ENCODE measurements at places on chromosomes 11 and 22.

GRCh38 chr22:38260761-38261681, 11.8 kb downstream of the TMEM184B start:
- no peak for DNase-seq

DNA sequence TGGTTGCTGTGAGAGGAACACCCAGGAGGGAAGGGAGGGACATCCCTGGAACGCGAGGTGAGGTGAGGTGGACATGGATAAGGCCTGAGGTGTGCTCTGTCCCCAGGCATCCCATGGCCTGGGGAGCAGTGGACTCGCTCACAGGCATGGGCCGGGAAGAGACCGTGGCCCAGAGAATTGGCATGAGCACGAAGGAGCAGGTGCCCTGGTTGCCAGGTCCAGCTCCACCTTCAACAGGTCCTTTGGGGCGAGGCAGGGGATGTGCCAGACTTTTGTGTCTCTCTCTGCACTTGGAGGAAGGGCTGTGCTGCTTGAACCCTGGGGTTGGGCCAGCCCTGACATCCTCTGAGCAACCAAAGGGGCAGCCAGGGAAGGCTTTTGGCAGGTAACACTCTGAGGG, 21.5 kb downstream of the MUC6 start:
- DNase-seq, result no peak

GRCh38 chr11:19511413-19512183, 201.0 kb upstream of the NAV2 start:
- no peak for DNase-seq

- DNase-seq, result no peak
Measured at GRCh38 chr11:24705474-24705873, 208.6 kb downstream of the LUZP2 start.

DNA sequence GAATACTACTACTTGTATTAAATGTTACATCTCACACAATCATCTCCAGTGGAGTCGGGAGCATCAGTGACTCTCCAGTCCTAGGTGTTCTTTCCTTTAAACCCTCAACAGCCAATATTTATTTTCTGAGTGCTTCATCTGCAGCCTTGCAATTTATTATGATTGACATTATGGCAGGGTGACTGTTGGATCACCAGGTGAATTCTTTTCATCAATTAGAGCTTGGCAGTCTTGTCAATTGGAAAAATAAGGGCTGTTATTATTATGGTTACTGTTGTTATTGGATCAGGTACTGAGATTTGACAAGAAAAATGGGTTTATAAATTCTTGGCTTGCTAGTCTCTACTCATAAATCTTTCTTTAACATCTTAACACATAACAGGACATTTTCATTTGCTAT, 27.5 kb upstream of the HTATIP2 start:
- no peak for DNase-seq

DNA sequence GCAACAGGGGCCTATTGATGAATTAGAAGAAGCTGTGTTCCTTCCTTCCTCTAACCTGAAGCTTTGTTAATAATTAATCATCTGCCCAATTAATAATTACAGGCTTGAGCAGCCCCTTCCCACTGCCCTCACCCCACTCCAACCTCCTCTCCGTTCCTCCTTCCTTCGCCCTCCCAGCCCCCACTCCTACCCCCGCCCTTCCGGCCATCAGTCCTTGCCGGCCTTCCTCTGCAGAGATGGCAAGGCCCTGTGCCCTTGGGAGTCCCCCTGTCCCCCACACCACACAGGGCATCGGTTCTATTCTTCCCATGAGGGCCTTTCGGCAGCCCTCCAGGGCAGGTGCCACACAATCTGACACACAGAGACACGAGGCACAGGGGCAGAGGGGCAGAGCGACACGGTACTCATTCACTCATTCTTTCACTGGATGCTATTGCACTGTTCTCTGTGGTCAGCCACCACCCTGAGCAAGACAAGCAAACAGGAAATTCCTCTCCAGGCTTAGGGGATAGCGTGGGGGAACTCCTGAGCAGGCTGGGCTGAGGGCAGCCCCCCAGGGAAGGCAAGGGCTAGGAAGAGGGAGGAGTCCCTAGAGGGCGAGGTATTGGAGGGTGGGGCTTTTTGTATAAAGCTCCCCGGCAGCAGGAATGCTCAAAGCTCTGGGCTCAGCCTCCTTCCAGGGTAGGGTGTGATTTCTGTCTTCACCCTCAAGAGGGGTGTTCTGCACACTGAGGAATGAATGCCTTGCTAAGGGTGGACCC, 14.7 kb downstream of the MGAT3 start:
- no peak for DNase-seq

DNA sequence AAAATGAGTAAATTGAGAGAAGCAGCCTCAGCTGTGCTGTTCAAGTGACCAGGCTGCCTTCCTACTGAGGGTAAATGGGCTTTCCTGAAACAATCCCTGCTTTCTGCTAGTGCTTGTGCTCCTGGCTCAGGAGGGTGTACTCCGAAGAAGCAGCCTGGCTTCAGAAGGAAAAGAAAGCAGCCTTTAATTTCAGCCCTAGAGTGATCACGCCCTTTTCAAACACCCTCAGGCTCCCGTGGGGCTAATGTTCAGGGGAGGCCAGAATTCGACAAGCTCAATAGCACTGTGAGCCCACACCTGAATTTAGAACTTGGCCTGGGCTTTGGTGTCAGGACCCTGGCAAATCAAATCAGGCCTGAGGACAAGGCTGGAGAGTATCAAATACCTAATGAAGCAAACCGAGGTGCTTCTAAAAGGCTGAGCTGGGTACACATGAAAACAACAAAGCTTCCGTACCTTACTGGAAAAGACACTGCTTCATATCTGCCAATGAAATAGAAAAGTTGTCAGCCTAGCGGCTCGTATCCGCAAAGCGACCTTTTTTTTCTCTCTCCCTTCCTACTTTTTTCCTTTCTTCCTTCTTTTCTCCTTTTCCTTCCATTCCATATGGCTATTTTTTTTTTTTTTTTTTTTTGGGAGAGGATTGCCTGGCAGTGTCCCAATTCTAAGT, 387.8 kb downstream of the SOX6 start:
- peak; percentile 54 for DNase-seq

GRCh38 chr11:111983187-111983986, 41.8 kb upstream of the DLAT start:
- peak; percentile 92 for DNase-seq

GRCh38 chr11:62104816-62105653, 18.8 kb upstream of the INCENP start:
- DNase-seq, result no peak

DNA sequence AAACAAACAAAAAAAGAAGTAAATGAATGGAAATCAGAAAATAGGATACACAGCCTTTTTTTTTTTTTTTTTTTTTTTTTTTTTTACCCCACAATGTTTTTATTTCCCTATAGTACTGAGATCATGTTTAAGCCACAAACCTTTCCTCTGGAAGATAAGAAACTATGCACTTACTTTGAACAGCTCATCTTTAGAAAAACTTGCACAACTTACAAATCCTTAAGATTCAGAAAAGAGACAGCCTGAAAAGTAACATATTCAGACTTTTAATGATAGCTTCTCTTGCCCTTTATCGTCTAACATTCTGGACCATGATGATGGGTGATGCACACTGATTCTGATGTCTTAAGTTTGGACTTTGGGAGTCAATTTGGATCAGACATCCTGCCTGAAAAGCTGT, 80.3 kb downstream of the TNRC6B start:
- DNase-seq, result no peak

DNA sequence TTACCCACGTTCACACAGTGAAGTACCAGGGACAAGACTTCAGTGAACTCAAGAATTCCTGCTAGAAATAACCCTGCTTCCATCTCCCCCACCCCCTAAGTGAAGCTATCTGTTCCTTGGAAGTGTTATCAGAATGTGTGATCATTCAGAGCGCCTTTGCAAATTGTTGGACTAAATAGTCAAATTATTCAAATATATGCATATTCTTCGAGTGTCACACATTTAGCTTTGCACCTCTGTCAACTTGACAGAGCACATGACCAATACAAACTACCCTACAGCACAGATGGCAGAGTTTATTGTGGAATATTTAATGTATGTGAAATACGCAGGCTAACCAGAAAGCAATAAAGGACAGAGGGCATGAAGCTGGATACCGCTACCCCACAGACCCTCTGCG, 2.6 kb upstream of the BDNF start:
- no peak for DNase-seq

- DNase-seq, result no peak
Measured at GRCh38 chr22:35987487-35987886, 41.1 kb downstream of the RBFOX2 start.

DNA sequence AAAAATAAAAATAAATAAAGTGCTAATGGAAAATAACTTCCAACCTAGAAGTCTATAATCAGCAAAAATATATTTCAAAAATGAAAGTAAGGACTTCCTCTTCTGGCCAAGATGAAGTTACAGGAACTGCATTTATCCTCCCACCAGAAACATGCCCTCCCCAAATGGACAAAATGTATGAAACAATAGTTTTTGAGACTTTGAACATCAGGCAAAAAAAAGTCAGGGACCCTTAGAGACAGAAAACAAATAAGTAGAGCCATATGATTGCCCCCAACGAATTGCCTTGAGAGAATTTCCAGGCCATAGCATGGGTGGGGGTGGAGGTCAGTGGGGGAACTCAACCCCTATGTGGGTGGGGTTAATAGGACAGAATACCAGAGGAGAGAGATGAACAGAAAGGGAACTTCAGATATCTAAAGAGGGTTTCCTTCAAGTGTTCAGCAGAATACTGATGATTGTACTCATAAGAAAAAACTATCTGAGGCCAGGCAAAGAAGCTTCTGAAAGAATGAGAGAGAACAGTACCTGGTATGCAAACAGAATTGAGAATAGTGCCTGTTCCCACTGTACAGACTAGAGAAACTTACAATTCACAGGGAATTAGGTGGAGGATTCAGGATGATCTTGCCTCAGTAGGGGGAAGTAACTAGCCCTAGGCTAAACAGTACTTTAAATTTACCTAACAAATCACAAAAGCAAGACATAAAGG, 26.6 kb upstream of the IL10RA start:
- no peak for DNase-seq

DNA sequence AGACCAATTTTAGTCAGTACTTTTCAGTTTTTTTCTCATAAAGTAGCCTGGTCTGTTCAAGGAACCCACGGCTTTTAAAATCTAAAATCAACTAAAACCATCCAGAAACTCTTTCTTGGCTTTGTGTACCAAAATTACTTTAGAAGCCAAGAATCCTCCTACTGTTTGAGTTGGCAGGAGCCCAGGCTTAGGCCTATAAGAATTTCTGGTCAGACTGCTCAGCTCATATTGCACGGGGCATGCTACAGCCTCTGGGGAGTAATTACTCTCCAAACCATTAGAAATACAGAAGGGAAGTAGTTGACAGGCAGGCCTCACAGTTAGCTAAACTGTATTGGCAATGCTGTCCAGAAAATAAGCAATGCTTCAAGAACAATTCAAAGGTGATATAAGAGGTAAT, 1862.9 kb upstream of the RAG2 start:
- no peak for DNase-seq

DNA sequence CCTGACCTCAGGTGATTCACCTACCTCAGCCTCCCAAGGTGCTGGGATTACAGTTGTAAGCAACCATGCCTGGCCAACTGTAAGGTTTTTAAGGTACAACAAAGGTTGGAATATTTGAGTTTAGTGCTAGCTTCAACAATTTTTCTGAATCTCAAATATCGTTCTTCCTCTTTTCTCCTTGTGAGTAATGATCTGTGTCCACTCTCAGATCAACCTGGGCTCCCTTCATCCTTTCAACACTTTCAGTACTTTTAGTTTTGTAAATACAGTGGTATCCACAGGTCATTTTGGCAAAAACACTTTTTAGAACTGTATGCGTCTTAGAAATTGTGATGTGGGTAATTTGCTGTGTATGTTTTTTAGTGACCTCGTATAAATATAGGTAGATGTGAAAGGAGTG, 7.9 kb downstream of the PACS1 start:
- no peak for DNase-seq

DNA sequence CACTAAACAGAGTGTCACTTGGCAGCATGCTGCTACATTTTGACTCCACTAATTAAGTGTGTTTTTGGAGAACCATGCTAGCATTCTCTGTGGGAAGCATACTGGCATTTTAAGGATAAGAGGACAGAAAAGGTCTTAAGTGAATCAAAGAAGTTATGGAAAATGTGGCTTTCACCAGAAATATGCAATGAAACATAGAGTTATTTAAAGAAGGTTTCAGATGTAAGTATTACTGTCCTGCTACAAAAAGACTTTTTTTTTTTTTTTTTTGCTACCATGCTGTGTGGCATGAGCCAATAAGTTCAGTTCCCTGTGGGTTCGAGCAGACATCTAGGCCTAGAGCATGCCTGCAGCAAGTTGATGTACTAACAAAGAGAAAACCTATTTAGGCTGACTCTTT, 187.6 kb downstream of the MSANTD4 start:
- DNase-seq, result no peak

DNA sequence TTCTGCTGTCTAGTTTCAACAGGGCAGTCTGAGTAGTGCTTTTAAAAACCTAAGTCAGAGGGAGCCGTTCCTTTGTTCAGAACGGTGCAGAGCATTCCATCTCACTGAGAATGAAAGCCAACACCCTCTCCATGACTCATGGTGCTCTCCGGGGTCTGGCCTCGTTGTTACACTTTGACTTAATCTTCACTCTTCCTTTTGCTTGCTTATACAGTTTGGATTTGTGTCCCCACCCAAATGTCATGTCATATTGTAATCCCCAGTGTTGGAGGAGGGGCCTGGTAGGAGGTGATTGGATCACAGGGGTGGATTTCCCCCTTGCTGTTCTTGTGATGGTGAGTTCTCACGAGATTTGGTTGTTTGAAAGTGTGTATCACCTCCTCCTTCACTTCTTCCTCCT, 292.2 kb downstream of the ST3GAL4 start:
- no peak for DNase-seq

DNA sequence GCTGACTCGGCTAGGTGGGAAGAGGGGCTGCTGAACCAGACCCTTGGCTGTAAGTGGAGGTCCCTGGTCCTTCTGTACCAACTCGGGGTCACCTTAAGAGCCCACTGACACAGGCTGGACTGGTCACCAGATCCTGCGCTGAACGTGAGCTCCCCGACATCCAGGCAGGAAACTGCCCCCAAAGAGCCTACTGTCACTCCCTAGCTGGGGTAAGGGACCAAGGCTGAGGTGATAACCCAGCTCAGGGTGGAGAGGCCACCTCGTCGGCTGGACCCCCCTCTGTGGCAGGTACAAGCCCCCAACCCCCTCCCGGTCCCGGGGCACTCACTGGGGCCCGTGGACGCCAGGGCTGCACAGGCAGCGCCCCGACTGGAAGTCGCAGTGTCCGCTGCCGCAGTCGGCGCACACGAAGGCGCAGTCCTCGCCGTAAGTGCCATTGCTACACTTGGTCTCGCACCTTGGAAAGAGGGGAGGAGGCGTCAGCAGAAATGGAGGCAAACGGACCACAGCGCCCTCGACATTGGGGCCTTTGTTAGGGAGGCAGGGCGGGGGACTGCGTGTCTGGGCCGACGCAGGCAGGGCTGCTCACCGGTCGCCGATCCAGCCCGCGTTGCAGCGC, 7.4 kb downstream of the SCARF2 start:
- DNase-seq, result no peak

- DNase-seq, result no peak
Measured at GRCh38 chr22:27011133-27011532, 353.7 kb downstream of the MIAT start.

- DNase-seq, result peak; percentile 97
Measured at GRCh38 chr22:42294034-42294985, 23.9 kb upstream of the TCF20 start.

- no peak for DNase-seq
Measured at GRCh38 chr11:39037611-39038010, 2421.8 kb downstream of the LRRC4C start.

Measured in endodermal cell (in vitro differentiated cells).